ENCODE measurements at places on chromosomes 12 and 14.

GRCh38 chr12:67498991-67499390, 149.6 kb upstream of the DYRK2 start:
- H3K4me3 ChIP-seq, result no peak overlapping the region
- H3K27ac ChIP-seq, result no peak overlapping the region
- H3K4me1 ChIP-seq, result no peaks in the 10 kb centered on the region
- no peak for DNase-seq
- H3K36me3 ChIP-seq, result no peaks in the 10 kb centered on the region

DNA sequence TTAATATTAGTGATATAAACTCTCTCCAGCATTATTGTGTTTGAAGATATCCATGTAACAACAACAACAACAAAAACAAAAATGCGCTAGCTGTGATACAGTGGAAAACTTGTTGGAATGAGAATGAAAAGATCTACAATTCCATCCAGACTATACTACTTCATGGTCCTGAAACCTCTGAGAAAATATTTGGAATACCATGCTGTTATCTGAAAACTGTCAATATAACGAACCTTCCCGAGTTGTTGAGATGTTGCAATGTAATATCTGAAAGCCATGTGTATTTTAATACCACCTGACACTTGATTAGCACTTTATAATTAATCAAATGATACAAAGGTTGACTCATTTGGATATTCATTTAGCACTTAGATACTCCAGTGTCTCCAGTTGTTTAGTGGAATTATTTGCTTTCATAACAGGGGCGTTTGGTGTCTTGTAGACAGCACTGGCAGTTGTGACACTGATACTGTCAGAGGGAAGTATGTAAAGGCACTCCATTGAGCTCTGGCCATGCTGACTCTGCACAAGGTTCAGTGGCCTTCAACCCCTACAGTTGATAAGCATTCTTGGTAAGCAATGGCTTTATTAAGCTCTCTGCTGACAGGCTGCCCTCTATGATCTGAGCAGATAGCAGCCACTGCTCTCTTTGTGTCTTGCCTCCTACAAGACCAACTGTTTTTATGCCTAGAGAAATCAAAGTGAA, 447.1 kb upstream of the SEL1L start:
- H3K36me3 ChIP-seq, result no peaks in the 10 kb centered on the region
- H3K27ac ChIP-seq, result no peak overlapping the region
- no peak overlapping the region for H3K4me3 ChIP-seq
- no peak for DNase-seq
- H3K27me3 ChIP-seq, result no peaks in the 10 kb centered on the region
- no peaks in the 10 kb centered on the region for H3K4me1 ChIP-seq

DNA sequence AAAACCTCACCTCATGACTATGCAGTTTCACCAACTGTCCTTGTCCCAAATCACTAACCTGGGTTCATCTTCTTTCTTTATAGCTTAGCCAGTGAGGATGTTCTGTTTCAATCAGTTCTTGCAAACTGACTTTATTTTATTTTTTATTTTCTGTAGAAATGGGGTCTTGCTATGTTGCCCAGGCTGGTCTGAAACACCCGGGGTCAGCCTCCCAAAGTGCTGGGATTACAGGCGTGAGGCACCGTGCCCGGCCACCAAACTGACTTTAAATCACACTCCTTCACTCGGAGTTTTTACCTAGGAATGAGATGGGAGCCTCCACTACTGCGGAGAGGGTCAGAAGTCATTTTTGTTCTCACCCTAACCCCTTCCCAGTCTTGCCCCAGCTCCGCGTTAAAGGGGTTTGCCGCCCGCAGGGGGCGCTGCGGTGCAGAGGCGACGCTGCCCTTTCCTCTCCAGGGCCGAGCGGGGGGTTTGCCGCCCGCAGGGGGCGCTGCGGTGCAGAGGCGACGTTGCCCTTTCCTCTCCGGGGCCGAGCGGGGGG, 7.0 kb upstream of the B4GALNT3 start:
- no peak for DNase-seq
- H3K27ac ChIP-seq, result no peak overlapping the region
- no peaks in the 10 kb centered on the region for H3K36me3 ChIP-seq
- H3K4me3 ChIP-seq, result no peak overlapping the region
- H3K27me3 ChIP-seq, result no peaks in the 10 kb centered on the region
- H3K4me1 ChIP-seq, result no peaks in the 10 kb centered on the region

DNA sequence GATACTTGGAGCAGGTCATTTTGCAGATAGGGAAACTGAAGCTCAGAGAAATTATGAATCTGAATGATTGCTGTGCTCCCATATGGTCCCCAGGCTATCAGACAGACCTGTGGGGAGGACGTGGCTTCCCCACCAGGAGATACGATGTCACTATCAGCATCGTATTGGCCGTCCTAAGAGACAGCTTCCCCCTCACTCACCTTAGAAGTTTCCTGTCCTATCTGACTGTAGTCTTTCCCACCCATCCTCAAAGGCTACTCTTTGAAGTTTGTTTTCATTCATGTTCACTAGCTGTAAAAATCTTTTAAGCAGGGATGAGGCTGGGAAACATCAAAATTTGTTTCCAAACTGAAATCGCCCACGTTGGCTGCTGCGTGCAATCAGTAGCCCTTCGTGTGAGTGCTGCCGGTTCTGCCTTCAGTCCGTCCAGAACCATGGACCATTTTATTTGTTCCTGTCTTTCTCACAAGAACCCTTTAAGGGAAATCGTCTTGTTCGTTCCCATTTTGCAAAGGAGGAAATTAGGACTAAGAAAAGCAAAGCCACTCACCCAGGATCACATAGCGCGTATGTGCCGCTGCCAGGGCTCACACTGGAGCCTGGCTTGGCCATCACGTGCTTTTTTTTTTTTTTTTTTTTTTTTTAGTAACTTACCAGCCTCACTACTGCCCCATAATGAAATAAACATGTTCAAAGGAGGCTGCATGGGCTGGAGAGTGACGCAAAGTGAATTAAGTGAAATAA, 1.0 kb upstream of the KDM2B start:
- peak overlapping the region; percentile 95 for H3K4me3 ChIP-seq
- H3K27me3 ChIP-seq, result peaks cover 14% of the 10 kb centered on the region
- H3K27ac ChIP-seq, result peak overlapping the region; percentile 89
- no peak for DNase-seq

GRCh38 chr12:127809275-127809674, 457.7 kb upstream of the TMEM132C start:
- H3K36me3 ChIP-seq, result no peaks in the 10 kb centered on the region
- no peak overlapping the region for H3K27ac ChIP-seq
- H3K4me3 ChIP-seq, result no peak overlapping the region
- no peak for DNase-seq
- no peaks in the 10 kb centered on the region for H3K4me1 ChIP-seq

DNA sequence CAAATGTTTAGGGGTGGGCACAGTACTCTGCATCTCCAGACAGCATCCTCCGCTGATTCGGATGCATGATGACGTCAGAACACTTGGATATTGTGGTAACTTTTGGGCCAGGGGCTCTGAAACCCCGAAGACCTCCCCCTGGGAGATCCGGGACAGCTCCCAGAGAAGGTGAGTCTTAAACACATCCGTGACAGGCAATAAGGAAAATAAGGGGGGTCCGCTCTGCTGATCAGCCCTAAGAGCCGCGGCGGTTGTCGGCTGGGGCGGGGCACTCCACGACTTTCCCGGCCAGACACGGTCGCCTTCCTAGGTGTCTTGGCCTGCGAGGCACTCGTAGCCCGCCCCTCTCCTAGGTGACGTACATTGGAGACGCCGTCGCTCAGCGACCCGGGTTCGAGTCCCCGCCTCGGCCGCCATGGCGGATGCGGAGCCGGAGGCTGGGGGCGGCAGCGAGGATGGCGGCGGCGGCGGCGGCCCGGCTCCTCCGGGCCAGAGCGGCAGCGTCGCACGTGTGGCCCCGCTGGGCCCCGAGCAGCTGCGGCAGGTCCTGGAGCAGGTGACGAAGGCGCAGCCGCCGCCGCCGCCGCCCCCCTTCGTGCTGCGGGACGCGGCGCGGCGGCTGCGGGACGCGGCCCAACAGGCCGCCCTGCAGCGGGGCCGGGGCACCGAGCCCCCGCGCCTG, at the start of gene ZNF839:
ZNF839 (plus strand) TSS at position 396 of the 682 bp plus-strand sequence; CDS start at position 416, 20 bp downstream.
- H3K27me3 ChIP-seq, result peaks cover 19% of the 10 kb centered on the region
- peaks cover 10% of the 10 kb centered on the region for H3K36me3 ChIP-seq
- peak; percentile 91 for DNase-seq
- peak within 1 kb of the TSS; percentile 94 for H3K4me3 ChIP-seq
- peaks cover 13% of the 10 kb centered on the region for H3K4me1 ChIP-seq

DNA sequence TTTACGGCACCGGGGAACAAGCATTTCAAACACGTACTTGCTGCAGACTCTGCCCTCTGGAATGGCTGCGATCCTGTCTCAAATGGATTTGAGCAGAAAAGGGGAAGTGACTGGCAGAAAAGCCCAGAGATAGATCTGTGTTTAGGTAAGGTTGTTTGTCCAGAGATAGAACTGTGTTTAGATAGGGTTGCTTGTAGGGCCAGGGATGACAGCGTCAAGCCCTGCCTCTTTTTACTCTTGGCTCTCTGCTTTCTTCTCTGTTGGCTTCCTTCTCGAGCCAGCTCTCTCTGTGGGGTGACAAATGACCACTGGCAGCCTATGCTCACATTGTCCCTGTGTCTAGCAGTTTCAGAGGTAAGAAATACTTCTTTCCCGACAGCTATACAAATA, 11.4 kb downstream of the DGLUCY start:
- H3K4me1 ChIP-seq, result peaks cover 14% of the 10 kb centered on the region
- H3K27ac ChIP-seq, result peak overlapping the region; percentile 45
- no peak for DNase-seq
- peak overlapping the region; percentile 61 for H3K4me3 ChIP-seq
- peaks cover 44% of the 10 kb centered on the region for H3K36me3 ChIP-seq
- H3K27me3 ChIP-seq, result peaks cover 6% of the 10 kb centered on the region

DNA sequence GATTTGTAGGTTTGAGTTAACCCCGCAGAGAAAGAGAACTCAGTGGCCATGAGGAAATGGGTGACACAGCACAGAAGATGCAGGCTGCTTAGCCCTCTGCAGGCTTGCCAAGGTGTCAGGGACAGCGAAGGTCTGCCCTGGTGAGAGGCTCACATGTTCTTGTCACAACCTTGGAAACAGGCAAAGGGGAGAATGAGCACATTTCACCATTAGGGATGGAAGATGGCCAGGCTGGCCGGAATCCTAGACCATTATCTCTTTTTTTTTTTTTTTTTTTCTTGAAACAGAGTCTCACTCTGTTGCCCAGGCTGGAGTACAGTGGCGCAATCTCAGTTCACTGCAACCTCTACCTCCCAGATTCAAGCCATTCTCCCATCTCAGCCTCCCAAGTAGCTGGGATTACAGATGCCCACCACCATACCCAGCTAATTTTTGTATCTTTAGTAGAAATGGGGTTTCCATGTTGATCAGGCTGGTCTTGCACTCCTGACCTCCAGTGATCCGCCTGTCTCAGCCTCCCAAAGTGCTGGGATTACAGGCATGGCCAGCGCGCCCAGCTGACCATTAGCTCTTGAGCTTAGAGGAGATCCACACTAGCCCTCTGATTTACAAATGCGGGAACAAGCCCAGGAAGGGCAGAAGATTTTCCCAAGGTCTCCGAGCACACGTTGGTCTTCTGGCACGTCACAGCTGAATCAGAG, 34.6 kb downstream of the LTBP2 start:
- H3K4me3 ChIP-seq, result no peak overlapping the region
- DNase-seq, result no peak
- H3K4me1 ChIP-seq, result no peaks in the 10 kb centered on the region
- H3K36me3 ChIP-seq, result no peaks in the 10 kb centered on the region
- H3K27me3 ChIP-seq, result peaks cover 13% of the 10 kb centered on the region
- H3K27ac ChIP-seq, result no peak overlapping the region

DNA sequence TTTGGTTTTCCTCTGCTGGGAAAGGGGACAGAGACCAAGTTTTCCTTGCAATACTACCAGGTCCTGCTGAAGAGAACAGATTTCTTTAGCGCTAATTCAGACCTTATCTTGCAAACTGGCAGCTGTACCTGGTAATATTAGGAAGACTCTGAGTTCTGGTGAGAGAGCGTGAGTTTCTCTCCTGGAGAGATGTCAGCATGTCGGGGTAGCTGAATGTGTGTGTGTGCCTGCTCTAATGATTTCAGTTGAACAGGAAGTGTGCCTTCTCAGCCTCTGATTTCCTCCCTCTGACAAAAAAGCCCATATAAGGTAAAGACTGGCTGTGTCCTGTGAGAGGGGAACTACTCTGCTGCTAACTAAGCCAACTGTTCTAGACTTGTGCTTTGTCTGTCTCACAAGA, 10.3 kb upstream of the ERP27 start:
- H3K27me3 ChIP-seq, result peaks cover 3% of the 10 kb centered on the region
- peak; percentile 26 for DNase-seq
- peak overlapping the region; percentile 98 for H3K27ac ChIP-seq
- peak overlapping the region; percentile 9 for H3K4me3 ChIP-seq
- H3K4me1 ChIP-seq, result peaks cover 50% of the 10 kb centered on the region

DNA sequence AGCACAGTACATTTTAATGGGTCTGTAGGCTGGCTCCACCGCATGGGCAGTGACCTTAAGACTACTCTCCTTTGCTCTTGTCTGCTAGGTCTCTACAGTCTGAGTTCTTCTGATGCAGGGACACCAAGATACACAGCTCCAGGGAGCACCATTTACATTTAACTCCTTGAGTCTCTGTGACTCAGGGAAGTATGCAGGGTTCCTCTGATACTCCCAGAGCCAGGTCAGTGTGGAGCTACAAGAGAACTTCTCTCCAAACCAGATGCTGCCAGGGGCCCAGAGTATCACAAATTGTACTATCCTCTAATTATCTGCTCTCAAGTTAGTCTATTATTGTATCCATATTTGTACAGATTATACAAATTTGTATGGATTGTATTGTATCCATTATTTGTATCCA, 15.2 kb downstream of the ZFP36L1 start:
- peaks cover 60% of the 10 kb centered on the region for H3K4me1 ChIP-seq
- no peaks in the 10 kb centered on the region for H3K27me3 ChIP-seq
- H3K27ac ChIP-seq, result no peak overlapping the region
- peaks cover 4% of the 10 kb centered on the region for H3K36me3 ChIP-seq
- no peak for DNase-seq
- H3K4me3 ChIP-seq, result no peak overlapping the region

DNA sequence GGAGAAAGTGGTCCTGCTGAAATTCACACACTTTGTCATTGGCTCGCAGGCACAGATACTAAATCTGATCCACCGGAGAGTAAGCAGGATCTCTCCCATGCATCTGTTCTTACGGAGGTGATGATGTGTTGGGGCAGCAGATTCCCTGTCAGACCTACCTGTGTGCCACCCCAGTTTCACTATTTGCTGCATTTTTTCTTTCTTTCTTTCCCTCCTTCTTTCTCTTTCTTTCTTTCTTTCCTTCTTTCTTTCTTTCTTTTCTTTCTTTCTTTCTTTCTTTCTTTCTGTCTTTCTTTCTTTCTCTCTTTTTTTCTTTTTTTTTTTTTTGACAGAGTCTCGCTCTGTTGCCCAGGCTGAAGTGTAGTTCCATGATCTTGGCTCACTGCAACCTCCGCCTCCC, 37.4 kb downstream of the WSCD2 start:
- H3K4me3 ChIP-seq, result no peak overlapping the region
- H3K27me3 ChIP-seq, result peaks cover 11% of the 10 kb centered on the region
- H3K36me3 ChIP-seq, result no peaks in the 10 kb centered on the region

DNA sequence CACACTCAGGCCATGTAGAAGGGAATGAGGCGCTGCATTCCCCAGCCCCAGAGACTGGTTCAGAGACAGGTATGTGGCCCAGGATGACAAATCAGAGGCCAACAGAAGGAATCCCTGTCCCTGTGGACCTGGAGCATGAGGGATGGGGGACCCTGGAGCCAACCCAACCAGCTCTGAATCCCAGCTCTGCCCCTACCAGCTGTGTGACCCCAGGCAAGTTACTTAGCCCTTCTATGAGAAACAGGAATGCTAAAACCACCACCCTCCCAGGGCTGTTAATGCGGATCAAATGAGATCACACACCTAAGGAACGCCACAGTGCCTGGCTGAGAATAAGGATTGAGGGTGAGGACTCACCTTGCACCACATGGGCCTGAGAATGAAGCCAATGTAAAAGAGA, 15.6 kb downstream of the ITPK1 start:
- no peak for DNase-seq
- peaks cover under 1% of the 10 kb centered on the region for H3K36me3 ChIP-seq
- H3K4me3 ChIP-seq, result no peak overlapping the region
- H3K27ac ChIP-seq, result no peak overlapping the region

Data from endothelial cell (in vitro differentiated cells).